Peyer's patch (tissue), 4 donors: ENCODE measurements at places on chromosomes 7 and 10.

DNA sequence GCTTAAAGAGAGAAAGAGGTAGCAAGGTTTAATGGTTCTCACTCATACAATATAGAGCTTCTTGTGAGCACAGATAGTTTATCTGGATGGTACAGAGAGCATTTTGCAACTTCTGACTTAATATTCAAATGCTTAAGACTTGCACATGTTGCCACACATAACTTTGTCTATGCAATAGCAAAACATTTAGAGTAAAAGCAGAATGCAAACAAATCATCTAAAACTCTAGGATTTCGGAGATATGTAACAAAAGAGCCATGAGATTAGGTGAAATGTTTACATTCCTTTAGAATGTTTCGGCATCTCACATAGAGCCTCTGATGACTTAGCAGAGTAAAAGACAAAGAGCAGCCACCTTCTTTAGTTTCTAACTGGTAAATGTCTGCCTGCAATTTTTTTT is 717.1 kb upstream of the LRRN3 start:
- H3K4me1 ChIP-seq = no peaks in the 10 kb centered on the region
- H3K27ac ChIP-seq = no peak overlapping the region
- H3K4me3 ChIP-seq = no peak overlapping the region
- no peaks in the 10 kb centered on the region for H3K36me3 ChIP-seq
- no peaks in the 10 kb centered on the region for H3K27me3 ChIP-seq
- DNase-seq = no peak

- no peak overlapping the region for H3K4me3 ChIP-seq
- no peak for DNase-seq
- H3K27me3 ChIP-seq = no peaks in the 10 kb centered on the region
- no peaks in the 10 kb centered on the region for H3K4me1 ChIP-seq
- H3K36me3 ChIP-seq = no peaks in the 10 kb centered on the region
Measured at GRCh38 chr7:90832726-90833125, 236.6 kb downstream of the CDK14 start.

DNA sequence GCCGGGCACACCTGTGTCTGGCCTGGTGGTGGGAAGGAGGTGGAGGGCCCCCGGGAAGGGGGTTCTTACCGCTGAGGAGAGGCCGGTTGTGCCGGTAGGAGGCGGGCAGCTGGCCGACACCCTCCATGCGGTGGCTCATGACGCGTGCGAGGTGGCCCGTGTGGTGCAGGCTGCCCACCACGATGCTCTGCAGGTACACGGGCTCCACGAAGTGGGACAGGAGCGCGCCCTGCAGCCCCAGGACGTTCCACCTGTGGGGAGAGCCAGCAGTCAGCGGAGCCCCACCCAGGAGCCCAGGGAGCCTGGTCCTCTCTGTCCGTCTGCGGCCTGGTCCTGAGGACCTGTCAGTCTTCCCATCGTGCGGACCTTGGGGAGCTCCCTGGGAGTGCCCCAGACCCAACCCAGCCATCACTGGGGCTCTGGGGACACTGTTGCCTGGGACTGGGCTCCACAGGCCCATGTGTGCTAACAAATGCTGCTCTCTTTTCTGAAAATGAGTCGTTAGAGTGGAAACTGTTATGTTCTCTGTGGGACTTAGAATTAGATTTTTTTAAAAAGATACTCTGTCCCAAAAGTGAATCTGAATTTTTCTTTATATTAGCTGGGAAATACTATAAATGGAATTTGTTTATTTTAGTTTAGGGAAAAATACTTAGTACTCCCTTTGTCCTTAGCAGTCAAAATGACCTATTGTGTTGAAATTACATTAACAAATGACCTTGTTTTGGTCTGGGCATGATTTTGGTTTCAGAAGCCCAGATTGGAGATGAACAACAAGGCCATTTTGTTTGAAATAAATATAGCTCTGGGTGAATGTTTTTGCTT is 143.9 kb downstream of the WDR37 start:
- no peaks in the 10 kb centered on the region for H3K27me3 ChIP-seq
- peak; percentile 28 for DNase-seq
- no peaks in the 10 kb centered on the region for H3K36me3 ChIP-seq
- H3K4me3 ChIP-seq = no peak overlapping the region
- H3K4me1 ChIP-seq = no peaks in the 10 kb centered on the region
- H3K27ac ChIP-seq = no peak overlapping the region

GRCh38 chr7:104267701-104268368 is 60.0 kb upstream of the ORC5 start:
- H3K27me3 ChIP-seq = no peaks in the 10 kb centered on the region
- DNase-seq = no peak
- no peak overlapping the region for H3K27ac ChIP-seq
- H3K4me3 ChIP-seq = no peak overlapping the region

DNA sequence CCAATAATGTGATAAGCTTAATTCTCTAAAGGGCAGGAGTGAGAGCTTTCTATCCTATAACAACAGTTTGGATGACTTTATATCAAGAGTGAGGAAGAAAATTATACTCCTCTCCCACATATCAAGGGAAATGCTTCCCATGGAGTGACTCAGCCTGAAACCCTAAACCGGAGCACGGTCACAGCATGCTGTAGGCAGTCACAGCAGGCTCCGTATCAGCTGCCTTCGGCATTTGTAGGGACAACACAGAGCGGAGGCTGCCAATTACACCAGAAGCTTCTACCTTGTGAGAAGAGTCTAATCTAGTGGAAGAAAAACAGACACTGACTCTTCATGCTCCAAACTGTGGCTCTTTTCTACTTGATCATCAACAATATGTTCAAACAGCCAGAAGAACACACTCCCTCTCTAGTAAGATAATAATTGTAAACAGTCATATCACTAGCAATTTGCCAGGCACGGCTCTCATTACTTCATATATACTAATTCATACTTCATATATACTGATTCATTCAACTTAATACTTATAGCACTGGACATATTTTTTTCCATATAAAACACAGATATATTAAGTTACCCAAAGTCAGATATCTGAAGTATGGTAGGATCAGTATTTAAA is 65.9 kb downstream of the DGKB start:
- no peaks in the 10 kb centered on the region for H3K36me3 ChIP-seq
- H3K27me3 ChIP-seq = no peaks in the 10 kb centered on the region
- no peak for DNase-seq
- H3K27ac ChIP-seq = no peak overlapping the region

DNA sequence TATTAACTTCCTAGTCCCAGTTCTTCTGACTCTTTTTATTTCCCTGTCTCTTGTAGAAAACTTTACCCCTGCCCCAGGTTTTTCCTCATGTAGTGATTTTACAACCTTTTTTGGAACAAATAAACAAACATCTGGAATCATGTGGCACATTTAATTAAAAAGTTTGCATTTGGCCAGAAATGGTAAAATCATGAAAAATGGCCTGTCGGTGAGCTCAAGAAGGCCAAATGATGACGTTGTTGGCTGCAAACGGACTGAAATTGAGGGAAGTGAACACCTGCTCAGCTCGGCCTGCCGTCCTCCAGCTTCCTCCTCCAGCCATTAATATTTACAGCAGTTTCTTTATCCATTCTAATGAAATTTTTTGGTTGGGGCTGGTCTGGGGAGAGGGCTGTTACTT is 902.8 kb downstream of the LRMDA start:
- no peaks in the 10 kb centered on the region for H3K27me3 ChIP-seq
- H3K4me1 ChIP-seq = peaks cover 22% of the 10 kb centered on the region
- H3K4me3 ChIP-seq = no peak overlapping the region
- H3K27ac ChIP-seq = no peak overlapping the region

- no peak for DNase-seq
- H3K4me1 ChIP-seq = no peaks in the 10 kb centered on the region
- no peak overlapping the region for H3K4me3 ChIP-seq
- H3K27me3 ChIP-seq = no peaks in the 10 kb centered on the region
- no peaks in the 10 kb centered on the region for H3K36me3 ChIP-seq
Measured at GRCh38 chr10:112057072-112057471, 126.5 kb downstream of the GPAM start.

GRCh38 chr10:100184426-100184825 is 1.4 kb downstream of the ERLIN1 start:
- H3K27me3 ChIP-seq = no peaks in the 10 kb centered on the region
- H3K36me3 ChIP-seq = no peaks in the 10 kb centered on the region
- H3K27ac ChIP-seq = peak overlapping the region; percentile 91
- H3K4me1 ChIP-seq = no peaks in the 10 kb centered on the region
- no peak overlapping the region for H3K4me3 ChIP-seq

GRCh38 chr10:53716156-53716555 is 943.6 kb upstream of the MBL2 start:
- DNase-seq = no peak
- no peak overlapping the region for H3K4me3 ChIP-seq
- H3K4me1 ChIP-seq = no peaks in the 10 kb centered on the region
- H3K27me3 ChIP-seq = no peaks in the 10 kb centered on the region

GRCh38 chr7:35820858-35821257 is 20.0 kb downstream of the SEPTIN7 start:
- no peak overlapping the region for H3K27ac ChIP-seq
- no peaks in the 10 kb centered on the region for H3K27me3 ChIP-seq
- no peak overlapping the region for H3K4me3 ChIP-seq

- H3K27ac ChIP-seq = no peak overlapping the region
- no peaks in the 10 kb centered on the region for H3K4me1 ChIP-seq
- H3K27me3 ChIP-seq = no peaks in the 10 kb centered on the region
- DNase-seq = no peak
- H3K4me3 ChIP-seq = no peak overlapping the region
- no peaks in the 10 kb centered on the region for H3K36me3 ChIP-seq
Measured at GRCh38 chr10:31207636-31208035, 111.4 kb upstream of the ZEB1 start.

GRCh38 chr7:150719960-150720891 is 3.8 kb downstream of the GIMAP1 start:
- H3K4me3 ChIP-seq = no peak overlapping the region
- no peaks in the 10 kb centered on the region for H3K27me3 ChIP-seq
- H3K4me1 ChIP-seq = no peaks in the 10 kb centered on the region
- DNase-seq = no peak

GRCh38 chr10:119596537-119597404 is at the start of gene TIAL1:
TIAL1 (minus strand) TSS chr10:119596964; CDS start chr10:119596465, 499 bp downstream.
- H3K27ac ChIP-seq = peak within 1 kb of the TSS; percentile 96
- no peaks in the 10 kb centered on the region for H3K36me3 ChIP-seq
- H3K27me3 ChIP-seq = no peaks in the 10 kb centered on the region
- H3K4me1 ChIP-seq = no peaks in the 10 kb centered on the region

- H3K4me3 ChIP-seq = no peak overlapping the region
- H3K4me1 ChIP-seq = no peaks in the 10 kb centered on the region
- H3K36me3 ChIP-seq = peaks cover 4% of the 10 kb centered on the region
Measured at GRCh38 chr7:149736478-149737360, 36.7 kb downstream of the ZNF467 start.

DNA sequence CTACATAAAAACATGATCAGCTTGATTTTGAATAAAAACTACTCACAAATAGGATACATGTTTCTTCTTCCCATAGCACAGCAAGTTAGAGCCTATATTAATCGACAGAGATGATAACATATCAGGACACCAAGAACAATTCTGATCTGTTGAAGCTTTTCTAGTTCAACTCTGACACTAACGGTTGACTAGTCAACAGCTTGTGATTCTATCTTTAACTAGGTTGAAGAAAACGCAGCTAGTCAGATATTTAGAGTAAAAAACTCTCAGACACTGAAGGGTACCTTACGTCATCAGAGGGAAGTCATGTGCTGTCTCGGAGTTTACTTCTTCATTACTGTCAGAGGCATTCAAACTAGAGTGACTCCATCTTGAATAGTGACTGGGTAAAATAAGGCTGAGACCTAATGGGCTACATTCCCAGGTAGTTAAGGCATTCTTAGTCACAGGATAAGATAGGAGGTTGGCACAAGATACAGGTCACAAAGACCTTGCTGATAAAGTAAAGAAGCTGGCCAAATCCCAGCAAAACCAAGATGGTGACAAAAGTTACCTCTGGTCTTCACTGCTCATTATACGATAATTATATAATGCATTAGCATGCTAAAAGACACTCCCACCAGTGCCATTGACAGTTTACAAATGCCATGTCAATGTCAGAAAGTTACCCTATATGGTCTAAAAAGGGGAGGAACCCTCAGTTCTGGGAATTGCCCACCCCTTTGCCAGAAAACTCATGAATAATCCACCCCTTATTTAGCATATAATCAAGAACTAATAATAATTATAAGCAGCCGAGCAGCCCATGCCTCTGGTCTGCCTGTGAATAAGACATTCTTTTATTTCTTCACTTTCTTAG is 21.3 kb downstream of the CCDC71L start:
- DNase-seq = no peak
- H3K4me3 ChIP-seq = no peak overlapping the region
- no peaks in the 10 kb centered on the region for H3K27me3 ChIP-seq
- H3K36me3 ChIP-seq = no peaks in the 10 kb centered on the region

GRCh38 chr10:126701526-126701925 is 31.0 kb upstream of the C10orf90 start:
- no peak overlapping the region for H3K4me3 ChIP-seq
- no peak for DNase-seq
- no peaks in the 10 kb centered on the region for H3K27me3 ChIP-seq
- no peak overlapping the region for H3K27ac ChIP-seq
- H3K4me1 ChIP-seq = no peaks in the 10 kb centered on the region
